Activated naive CD4-positive, alpha-beta T cell treated with anti-CD3 and anti-CD28 coated beads for 36 hours (primary cell): ENCODE measurements at places on chromosomes 7 and 10.

GRCh38 chr7:96778263-96778662 lies 68.6 kb upstream of the SEM1 start:
- DNase-seq: no peak

DNA sequence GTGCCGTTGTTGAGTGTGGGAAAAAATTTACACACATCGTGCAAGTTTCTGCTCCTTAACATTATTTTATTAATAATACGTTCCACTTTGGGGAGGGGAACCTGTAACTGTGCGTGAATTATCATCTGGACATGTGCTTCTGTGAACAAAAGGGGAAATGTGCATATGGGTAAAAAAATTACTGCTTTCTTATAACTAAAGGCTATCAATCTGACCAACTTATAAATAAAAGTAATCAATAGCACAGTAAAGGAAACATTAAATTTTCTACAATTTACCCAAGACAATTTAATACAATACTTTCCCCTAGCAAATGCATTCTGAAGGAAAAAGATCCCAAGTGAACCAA lies 4.5 kb downstream of the TWIST1 start:
- DNase-seq: no peak

GRCh38 chr10:13634207-13634606 lies 47.4 kb downstream of the PRPF18 start:
- no peak for DNase-seq

DNA sequence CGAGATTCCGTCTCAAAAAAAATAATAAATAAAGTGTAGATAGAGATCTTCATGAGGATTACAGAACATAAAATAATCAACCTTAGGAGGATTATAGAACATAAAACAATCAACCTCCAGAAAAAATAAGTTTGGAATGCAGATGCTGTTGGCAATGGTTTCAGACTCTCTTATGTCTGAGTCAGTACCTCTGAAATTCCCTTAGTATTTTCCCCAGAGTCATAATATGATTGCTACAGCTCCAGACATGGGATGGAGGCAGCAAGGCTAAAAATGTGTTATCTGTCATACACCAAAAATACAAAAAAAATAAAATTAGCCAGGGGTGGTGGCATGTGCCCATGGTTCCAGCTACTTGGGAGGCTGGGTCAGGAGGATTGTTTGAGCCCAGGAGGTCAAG lies 22.2 kb downstream of the CADPS2 start:
- no peak for DNase-seq

DNA sequence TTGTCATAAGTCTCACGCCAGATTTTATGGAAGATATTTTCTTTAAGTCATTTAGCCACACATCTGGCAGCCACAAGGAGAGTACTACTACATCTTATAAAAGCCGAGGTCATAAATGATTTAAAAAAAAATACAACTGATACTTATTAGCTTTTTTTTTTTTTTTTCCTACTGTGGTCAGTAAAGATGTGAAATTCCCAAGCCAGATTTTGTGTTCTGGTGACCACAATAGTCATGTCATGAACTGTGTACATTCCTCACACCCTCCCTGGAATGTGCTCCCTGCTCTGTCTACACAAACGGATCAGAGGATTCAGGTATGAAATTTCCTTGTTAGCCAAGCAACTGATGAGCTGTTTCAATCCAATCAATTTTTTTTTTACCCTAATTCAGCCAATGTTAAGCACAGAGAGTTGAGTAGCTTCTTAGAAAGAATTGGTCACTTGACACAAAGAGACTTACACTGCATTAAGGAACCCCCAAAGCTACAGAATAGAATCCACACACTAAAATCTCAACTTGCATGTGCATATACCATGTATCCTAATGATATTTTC lies 54.7 kb downstream of the CHRM2 start:
- DNase-seq: no peak

GRCh38 chr7:38886265-38886664 lies 22.7 kb downstream of the VPS41 start:
- DNase-seq: no peak

- DNase-seq: no peak
These were observed 64.4 kb upstream of the LEP start for GRCh38 chr7:128176696-128177095.

DNA sequence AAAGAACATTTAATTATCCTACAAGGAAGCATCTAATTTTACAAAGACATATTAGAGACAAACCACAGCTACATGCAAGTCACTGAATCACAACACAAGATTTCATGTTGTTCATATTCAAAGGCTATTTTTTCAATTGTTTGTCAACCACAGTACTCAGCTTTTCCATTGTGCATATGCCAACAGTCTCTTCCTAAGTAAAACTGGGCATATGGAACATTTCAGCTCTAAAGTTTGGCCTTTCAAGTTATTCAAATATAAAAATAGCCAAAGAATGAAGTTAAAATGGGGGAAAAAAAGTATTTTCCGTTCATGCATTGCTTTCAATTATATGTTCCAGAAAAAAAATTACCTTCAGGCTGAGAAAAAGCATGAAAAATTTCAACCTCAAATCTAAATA lies 537.9 kb downstream of the PLXDC2 start:
- no peak for DNase-seq

DNA sequence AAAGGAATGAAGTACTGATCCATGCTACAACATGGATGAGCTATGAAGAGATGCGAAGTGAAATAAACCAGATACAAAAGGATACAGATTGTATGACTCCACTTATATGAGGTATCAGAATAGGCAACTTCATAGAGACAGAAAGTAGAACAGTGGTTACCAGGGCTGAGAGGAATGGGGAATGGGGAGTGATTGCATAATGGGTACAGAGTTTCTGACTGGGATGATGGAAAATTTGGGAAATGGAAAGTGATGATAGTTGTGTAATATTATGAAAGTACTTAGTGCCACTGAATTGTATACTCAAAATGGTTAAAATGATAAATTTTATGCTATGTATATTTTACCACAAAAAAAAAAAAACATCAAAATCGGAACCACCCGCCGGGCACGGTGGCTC lies 3.9 kb downstream of the ATXN7L1 start:
- no peak for DNase-seq

- no peak for DNase-seq
These were observed 184.2 kb upstream of the RHOBTB1 start for GRCh38 chr10:61128196-61128595.

DNA sequence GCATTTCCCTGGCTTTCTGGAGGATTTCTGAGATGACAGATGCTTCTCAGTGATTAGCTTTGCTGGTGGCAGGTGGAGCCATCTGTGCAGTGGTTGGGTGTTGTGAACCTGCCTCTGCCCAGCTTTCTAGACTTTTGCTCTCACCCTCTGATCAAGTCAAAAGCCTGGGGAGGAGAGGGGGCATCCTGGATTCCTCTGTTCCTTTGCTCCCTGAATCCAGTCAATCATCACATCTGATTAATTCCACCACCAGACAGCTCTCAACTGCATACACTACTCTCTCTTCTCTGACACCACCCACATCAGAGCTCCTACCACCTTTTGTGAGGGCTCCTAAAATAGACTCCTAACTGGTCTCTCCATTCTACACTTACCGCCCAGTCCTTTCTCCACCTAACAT lies 283.5 kb downstream of the WDR11 start:
- DNase-seq: no peak

DNA sequence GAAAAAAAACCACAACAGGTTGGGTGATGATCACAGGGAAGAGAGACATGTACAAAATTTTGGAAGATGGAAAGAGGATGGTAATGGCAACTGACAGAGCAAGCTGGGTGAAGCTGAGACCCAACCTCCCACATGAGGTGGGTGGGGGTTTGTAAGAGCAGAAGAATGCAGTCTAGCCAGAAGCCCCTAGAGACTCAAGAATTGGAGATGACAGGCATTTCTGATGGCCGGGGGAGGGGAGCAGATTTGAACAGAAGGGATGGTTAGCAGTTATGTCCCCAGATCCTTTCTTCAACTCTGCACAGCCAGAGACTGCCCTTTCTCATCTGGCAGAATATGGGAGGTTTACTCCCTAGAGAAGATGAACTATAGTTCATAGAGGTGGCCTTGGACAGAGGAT lies 208.0 kb downstream of the GALNT17 start:
- no peak for DNase-seq
